ENCODE measurements at places on chromosomes 6 and 20. TPM values are rescaled to one million over a fixed set of nuclear protein-coding genes. Genes with fewer than 3 reads are reported as not detected.
A peak's percentile ranks its signal among the peaks of the same experiment; 100 is the strongest.

Gene DDO
- total RNA-seq, result 0.43 TPM

- no peak for DNase-seq
- no peak overlapping the region for H3K4me3 ChIP-seq
- H3K36me3 ChIP-seq, result no peaks in the 10 kb centered on the region
- no peak overlapping the region for H3K27ac ChIP-seq
- H3K4me1 ChIP-seq, result no peaks in the 10 kb centered on the region
Measured at GRCh38 chr6:57127763-57128162, 37.8 kb downstream of the ZNF451 start.

Gene OLIG3
- not detected for total RNA-seq

Gene RIPOR3
- total RNA-seq, result 2.6 TPM

GRCh38 chr6:113979937-113980336 is 9.0 kb upstream of the HDAC2 start:
- H3K4me1 ChIP-seq, result no peaks in the 10 kb centered on the region
- H3K27ac ChIP-seq, result no peak overlapping the region
- DNase-seq, result no peak

DNA sequence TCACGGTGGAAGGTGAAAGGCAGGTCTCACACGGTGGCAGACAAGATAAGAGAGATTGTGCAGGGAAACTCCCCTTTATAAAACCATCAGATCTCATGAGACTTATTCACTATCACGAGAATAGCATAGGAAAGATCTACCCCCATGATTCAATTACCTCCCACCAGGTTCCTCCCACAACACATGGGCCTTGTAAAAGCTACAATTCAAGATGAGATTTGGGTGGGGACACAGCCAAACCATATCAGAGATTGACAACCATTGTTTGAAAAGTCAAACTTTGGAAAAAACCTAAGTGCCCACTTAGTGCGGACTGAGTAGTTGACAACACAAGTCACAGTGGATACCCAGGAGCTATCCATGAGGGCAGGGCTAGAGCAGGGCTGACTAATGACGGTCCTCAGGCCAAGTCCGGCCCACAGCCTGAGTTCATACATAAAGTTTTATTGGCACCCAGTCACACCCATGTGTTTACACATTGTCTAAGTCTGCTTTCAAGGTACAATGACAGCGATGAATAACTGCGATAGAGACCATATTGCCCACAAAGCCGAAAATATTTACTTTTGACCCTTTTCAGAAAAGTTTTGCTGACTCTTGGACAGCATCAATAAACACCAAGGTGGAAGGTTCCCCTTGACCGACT is 33.8 kb upstream of the PMEPA1 start:
- peaks cover 13% of the 10 kb centered on the region for H3K4me1 ChIP-seq
- H3K36me3 ChIP-seq, result no peaks in the 10 kb centered on the region
- H3K4me3 ChIP-seq, result no peak overlapping the region
- H3K27ac ChIP-seq, result no peak overlapping the region
- DNase-seq, result no peak

DNA sequence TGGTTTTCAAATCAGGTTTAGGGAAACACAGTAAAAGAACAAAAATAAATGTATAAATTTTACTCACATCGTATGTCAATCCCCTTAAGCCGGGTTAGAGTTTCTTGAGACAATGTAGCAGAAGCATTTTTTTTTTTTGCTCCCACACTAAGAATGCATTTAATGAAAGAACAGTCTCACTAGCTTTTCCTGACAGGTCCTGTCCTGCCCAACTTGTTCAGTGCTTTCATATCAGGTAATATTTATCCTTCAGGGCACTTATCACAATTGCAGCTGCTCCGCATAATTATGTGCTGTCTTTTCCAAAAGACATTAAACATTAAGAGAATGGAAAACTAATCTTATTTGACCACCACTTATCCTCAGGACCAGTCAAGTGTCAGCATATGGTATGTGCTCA is 632.0 kb downstream of the HTR1B start:
- no peaks in the 10 kb centered on the region for H3K27me3 ChIP-seq
- no peak overlapping the region for H3K4me3 ChIP-seq
- H3K4me1 ChIP-seq, result no peaks in the 10 kb centered on the region

- no peak for DNase-seq
- H3K4me3 ChIP-seq, result no peak overlapping the region
- H3K27ac ChIP-seq, result no peak overlapping the region
- no peaks in the 10 kb centered on the region for H3K27me3 ChIP-seq
Measured at GRCh38 chr6:139439349-139439748, 64.9 kb upstream of the CITED2 start.

Gene NEU1
- 21.2 TPM for total RNA-seq

Gene MUC22
- total RNA-seq, result not detected

- H3K4me3 ChIP-seq, result no peak overlapping the region
- no peak for DNase-seq
- no peaks in the 10 kb centered on the region for H3K36me3 ChIP-seq
- no peaks in the 10 kb centered on the region for H3K27me3 ChIP-seq
Measured at GRCh38 chr6:45196121-45196520, 132.0 kb upstream of the RUNX2 start.

GRCh38 chr6:111237852-111238251 is 150.5 kb downstream of the SLC16A10 start:
- DNase-seq, result no peak
- no peak overlapping the region for H3K4me3 ChIP-seq
- H3K36me3 ChIP-seq, result no peaks in the 10 kb centered on the region
- no peaks in the 10 kb centered on the region for H3K27me3 ChIP-seq
- no peak overlapping the region for H3K27ac ChIP-seq

GRCh38 chr20:23129266-23129665 is 43.1 kb upstream of the CD93 start:
- no peak overlapping the region for H3K27ac ChIP-seq
- no peaks in the 10 kb centered on the region for H3K36me3 ChIP-seq
- no peaks in the 10 kb centered on the region for H3K27me3 ChIP-seq
- DNase-seq, result no peak
- peaks cover 51% of the 10 kb centered on the region for H3K4me1 ChIP-seq
- H3K4me3 ChIP-seq, result no peak overlapping the region

Gene PROCR
- total RNA-seq, result 9.6 TPM

DNA sequence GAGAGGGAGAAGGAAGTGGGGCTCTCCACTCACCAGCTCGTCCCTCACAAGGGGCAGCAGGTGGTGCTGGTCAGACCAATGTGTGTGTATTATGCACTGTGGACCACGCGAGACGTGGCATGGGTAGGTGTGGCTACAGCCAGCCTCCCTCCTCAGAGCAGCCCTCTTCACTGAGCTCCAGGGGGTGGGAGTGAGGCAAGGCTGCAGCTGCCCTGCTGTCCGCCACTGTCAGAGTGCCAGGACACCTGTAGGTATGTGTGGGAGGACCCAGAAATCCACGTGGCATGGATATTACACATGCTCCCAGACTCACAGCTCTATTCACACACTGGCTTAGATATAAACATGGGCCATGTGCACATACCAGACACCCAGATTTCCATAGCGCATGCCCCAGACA is 90.3 kb downstream of the VEGFA start:
- H3K4me3 ChIP-seq, result no peak overlapping the region
- H3K27me3 ChIP-seq, result peaks cover 2% of the 10 kb centered on the region
- DNase-seq, result peak; percentile 19
- H3K36me3 ChIP-seq, result no peaks in the 10 kb centered on the region
- peaks cover 14% of the 10 kb centered on the region for H3K4me1 ChIP-seq

Gene CTCFL
- total RNA-seq, result not detected

DNA sequence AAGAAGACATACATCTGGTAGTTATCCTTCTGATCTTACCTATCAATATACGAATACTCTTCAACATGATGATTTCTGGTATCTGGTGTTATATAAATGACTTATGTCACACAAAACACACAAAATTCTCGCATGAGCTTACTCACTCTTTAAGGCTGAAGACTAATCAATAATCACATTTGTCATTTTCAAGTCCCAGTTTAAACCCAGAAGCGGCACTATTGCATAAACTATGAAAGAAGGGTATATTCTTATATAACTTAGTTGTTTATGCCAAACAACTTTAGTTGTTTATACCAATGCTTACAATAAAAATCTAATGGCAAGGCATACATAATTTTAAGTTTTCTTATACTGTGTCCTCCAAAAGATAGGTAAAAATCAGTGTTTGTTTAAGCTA is 293.1 kb downstream of the GRIK2 start:
- H3K36me3 ChIP-seq, result no peaks in the 10 kb centered on the region
- H3K4me3 ChIP-seq, result no peak overlapping the region
- no peak overlapping the region for H3K27ac ChIP-seq
- no peak for DNase-seq
- no peaks in the 10 kb centered on the region for H3K27me3 ChIP-seq
- no peaks in the 10 kb centered on the region for H3K4me1 ChIP-seq

Gene VGLL2
- 5.7 TPM for total RNA-seq

DNA sequence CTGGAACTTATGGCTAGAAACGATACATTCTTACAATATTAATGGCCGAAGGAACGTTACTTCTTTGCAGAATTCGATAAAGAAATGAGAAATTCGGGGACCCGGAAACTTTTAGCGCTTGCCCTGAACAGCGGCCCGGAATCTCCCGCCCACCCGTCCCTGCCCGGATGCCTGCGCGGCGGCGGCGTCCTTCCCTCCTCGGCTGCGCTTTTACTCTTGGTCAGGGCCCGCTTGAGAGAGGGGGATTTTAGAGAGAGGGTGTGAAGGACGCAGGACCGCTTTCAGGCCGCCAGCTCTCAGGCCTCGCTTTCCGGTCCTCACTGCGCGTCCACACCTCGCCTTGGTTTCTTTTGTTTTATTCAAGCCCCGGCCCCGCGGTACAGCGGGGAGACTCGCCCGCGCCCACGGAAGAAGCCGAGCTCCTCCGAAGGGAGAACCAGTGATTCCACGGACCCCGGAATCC is 243.7 kb downstream of the ARID1B start:
- H3K4me1 ChIP-seq, result 0 out of 2 replicates have a peak, but pooled peaks cover 8% of the 10 kb centered on the region
- H3K36me3 ChIP-seq, result no peaks in the 10 kb centered on the region
- peak overlapping the region; percentile 84 for H3K4me3 ChIP-seq

DNA sequence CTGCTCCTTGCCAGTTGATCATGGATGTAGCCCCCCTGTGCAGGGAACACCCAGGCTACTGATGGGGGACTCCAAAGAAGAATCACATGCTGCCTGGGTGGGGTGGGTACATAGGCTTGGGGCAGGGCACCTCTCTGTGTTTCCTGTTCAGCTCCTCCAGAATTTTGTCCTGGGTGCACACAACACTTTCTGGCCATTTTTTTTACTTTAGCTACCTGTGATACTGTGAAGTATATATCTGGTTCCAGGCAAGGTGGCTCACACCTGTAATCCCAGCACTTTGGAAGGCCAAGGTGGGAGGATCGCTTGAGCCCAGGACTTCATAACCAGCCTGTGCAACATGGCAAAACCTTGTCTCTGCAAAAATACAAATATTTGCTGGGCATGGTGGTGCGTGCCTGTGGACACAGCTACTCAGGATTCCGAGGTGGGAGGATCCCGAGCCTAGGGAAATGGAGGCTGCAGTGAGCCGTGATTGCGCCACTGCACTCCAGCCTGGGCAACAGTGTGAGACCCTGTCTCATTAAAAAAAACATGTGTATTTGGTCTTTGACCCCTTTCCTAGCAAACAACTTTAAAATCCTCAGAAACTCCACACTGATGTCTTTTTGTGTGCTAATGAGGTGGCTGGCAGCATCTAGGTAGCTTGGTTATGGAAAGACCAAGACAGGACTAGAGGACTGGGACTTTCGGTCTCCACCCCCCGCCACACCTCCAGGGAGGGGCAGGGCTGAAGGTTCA is 14.1 kb downstream of the SLC4A11 start:
- DNase-seq, result no peak
- peaks cover 37% of the 10 kb centered on the region for H3K4me1 ChIP-seq
- H3K27me3 ChIP-seq, result no peaks in the 10 kb centered on the region
- H3K36me3 ChIP-seq, result peaks cover 13% of the 10 kb centered on the region

DNA sequence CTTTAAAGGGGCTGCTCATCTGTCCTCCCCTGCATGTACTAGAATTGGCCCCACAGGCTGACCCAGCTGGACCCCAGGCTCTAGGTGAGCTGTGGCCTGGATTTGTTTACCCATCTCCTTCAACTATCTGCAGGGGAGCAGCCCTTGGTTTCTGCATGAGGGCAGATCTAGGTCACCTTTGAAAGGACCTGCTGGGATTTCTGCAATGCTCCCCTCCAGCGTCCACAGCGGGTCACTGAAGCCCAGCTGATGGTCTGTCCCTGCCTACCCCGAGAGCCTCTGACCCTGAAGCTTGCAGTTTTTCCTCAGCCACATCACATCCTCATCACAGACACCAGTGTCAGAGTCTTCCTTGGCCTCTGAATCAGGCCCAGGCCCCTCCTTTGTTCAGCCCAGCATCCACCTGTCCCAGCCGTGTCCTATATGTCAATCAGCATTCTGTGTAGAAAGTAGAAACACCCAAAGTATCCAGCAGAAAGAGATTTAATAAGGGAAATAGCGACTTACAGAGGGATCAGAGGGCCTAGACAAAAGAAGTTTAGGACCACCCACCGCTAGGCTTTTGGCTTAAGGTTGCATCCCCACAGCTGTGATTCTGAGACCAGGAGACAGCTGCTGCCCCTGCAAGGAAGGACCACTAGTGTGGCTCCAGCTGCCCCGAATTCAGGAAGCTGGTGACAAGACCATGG is 243.1 kb downstream of the LRFN2 start:
- H3K4me3 ChIP-seq, result no peak overlapping the region
- H3K27me3 ChIP-seq, result no peaks in the 10 kb centered on the region
- DNase-seq, result peak; percentile 99
- H3K4me1 ChIP-seq, result peaks cover 69% of the 10 kb centered on the region
- peak overlapping the region; percentile 97 for H3K27ac ChIP-seq

DNA sequence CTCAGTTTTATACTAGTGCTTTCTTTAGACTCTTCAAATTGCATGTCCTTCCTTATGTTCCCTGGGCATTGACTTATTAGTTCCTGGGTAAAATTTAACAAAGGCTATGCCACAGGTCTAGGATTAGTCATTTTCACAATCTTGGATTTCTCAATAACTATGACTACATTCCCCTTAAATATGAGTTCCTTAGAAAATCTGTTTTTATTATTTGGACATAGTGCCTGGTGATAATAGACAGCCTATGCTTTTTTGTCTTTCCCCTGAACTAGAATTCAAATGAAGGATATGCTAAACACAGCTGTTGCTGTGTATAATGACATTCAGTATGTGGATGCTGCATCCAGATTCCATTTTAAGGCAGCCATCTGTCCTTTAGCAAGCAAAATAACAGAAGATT is 1252.8 kb upstream of the GJE1 start:
- H3K36me3 ChIP-seq, result peaks cover 23% of the 10 kb centered on the region
- no peaks in the 10 kb centered on the region for H3K4me1 ChIP-seq
- no peak overlapping the region for H3K4me3 ChIP-seq
- DNase-seq, result peak; percentile 13

GRCh38 chr20:11098888-11099287 is 425.1 kb upstream of the JAG1 start:
- no peak for DNase-seq
- H3K36me3 ChIP-seq, result no peaks in the 10 kb centered on the region
- H3K4me3 ChIP-seq, result no peak overlapping the region
- no peak overlapping the region for H3K27ac ChIP-seq
- H3K4me1 ChIP-seq, result no peaks in the 10 kb centered on the region

Gene ENPP3
- total RNA-seq, result 0.05 TPM

Measured in SJCRH30 (cell line).